Fibroblast of skin of left biceps (primary cell): ENCODE measurements at places on chromosomes 12 and 14.

- DNase-seq = no peak
Observed at GRCh38 chr12:111238075-111238734, 130.7 kb downstream of the PHETA1 start.

GRCh38 chr12:118102070-118102469 lies 1.7 kb downstream of the VSIG10 start:
- DNase-seq = no peak

GRCh38 chr14:103538291-103539055 lies 9.5 kb downstream of the TRMT61A start:
- no peak for DNase-seq

DNA sequence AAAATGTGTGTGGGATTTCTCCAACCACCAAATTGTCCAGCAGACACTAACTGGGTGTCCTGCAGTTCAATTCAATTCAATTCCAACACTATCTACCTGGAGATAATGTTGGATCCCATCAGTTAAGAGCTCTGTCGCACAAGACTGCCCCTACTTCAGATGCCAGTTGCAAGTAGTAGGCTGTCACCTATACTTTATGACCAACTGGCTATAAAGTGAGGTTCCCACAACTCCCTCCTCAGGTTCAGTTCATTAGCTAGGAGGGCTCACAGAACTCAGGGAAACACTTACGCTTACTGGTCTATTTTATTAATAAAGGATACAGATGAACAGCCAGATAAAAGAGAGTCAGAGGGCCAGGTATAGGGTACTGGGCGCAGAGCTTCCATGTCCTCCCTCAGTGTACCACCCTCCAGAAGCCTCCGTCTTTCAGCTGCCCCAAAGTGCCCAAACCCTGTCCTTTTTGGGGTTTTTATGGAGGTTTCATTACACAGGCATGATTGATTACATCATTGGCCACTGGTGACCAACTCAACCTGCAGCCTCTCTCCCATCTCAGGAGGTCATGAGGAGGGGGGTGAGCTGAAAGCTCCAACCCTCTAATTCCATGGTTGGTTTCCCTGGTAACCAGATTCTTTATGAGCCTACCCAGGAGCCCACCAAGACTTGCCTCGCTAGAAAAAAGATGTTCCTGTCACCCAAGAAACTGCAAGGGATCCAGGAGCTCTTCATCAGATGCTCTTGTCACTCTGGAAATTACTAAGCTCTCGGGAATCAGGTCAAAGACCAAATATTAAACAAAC lies 7.5 kb upstream of the SERPINA5 start:
- no peak for DNase-seq

GRCh38 chr12:124758266-124759220 lies 105.1 kb downstream of the SCARB1 start:
- DNase-seq = no peak

DNA sequence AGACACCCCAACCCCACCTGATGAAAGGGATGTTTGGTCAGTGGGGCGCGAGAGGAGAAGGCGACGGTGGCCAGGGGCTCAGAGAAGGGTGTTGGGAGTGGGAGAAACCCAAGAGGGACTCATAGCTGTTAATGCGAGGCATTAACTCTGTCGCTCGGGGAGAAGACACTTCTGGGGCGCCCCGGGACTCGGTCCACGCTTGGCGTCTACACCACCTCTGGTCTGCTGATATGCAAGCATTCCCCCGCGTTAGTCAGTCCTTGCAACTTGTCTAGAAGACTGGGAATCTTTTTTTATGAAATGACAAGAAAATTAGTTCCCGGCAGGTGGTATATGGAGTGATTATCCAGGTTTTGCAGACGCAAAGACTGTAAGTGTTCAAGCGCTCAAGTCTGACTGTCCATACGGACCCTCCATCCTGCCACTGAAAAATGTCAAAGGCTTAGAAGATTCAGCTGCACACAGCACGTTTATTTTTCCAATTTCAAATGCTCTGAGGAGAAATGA lies 360 bp upstream of the SLC35F4 start:
- DNase-seq = no peak

GRCh38 chr12:43336962-43337555 lies 214.9 kb downstream of the ADAMTS20 start:
- no peak for DNase-seq

DNA sequence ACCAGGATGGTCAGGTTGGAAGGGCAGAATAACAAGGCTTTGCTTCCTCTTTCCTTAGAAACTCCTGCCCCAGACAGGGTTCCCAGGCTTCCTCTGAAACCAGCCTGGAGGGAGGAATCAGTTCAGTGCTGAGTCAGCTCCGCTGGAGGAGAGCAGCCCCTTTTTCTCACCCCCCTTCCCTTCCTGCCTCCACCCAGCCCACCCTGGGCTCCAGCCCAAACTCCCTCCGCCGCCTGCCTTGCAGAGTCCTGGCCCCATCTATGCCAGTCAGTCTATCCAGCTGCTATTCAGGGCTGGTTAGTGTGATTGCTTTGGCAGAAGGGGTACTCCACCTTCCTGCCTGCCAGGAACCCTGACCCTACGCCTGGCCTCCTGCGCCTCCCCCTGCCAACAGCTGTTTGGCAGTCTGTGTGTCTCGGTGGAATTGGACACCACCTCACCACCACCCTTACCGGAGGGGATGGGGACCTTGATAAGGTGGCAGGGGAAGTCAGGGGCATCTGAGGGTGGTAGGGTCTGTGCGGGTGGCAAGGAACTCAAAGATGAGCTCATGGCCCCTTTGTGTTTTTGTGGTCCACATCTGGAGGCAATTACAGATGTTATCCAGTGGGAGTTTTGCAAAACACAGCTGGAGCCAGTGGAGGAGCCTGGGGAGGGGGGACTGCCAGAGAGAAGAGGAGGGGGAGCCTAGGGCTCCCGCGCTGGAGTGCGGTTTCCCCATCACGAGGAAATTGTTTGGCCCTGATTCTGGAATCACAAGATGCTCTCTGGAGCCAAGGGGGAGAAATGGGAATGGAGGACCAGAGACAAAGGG lies 12.2 kb downstream of the MMP14 start:
- DNase-seq = peak; percentile 87

- DNase-seq = no peak
Observed at GRCh38 chr12:100555722-100556121, 17.8 kb upstream of the GAS2L3 start.

- DNase-seq = no peak
Observed at GRCh38 chr12:49556391-49557186, 11.4 kb downstream of the MCRS1 start.

GRCh38 chr12:89856431-89856830 lies 147.8 kb upstream of the ATP2B1 start:
- peak; percentile 78 for DNase-seq

- DNase-seq = no peak
Observed at GRCh38 chr14:79426103-79426755, 785.1 kb downstream of the DIO2 start.

GRCh38 chr14:23359722-23360447 lies 5.1 kb downstream of the EFS start:
- DNase-seq = no peak

DNA sequence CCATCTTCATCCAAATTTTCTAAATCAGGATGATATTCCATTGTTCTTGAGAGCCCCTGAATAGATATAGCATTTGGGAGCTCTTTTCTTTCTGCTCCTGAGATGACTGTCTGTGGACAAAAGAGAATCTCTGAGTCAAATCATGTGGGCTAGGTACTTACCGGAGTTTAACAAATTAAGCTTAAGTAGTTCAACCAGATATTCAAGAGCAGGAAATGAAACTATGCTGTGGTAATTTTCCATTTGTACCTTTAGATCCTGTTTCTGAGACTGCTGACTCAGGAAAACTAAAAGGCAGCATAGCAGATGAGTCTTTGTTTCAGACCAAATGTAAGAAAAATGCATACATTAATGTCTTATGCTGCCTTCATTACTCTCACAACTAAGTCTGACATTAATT lies at the start of gene CLEC7A:
Gene CLEC7A, minus strand, starts transcription at position 158 of the 400 bp plus-strand sequence. Its CDS starts 117 bp downstream, at position 41.
- no peak for DNase-seq

DNA sequence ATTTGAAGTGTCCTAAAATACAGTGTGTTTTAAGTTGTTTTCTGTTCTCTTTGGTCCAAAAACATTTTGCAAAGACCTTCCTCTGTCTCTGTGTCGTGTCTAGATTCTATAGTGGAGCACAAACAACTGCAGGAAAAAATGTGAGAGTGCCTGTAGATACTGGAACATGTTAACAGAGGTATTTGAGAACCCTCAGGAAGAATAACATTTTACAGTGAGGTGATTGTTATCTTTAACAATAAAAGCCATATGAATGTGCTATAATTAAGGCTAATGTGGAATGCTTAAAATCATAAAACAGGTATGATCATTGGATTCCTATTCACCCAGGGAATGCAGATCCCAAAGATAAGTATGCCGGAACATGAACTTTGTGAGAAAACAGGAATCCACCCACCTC lies 98.0 kb downstream of the SAMD4A start:
- DNase-seq = no peak

DNA sequence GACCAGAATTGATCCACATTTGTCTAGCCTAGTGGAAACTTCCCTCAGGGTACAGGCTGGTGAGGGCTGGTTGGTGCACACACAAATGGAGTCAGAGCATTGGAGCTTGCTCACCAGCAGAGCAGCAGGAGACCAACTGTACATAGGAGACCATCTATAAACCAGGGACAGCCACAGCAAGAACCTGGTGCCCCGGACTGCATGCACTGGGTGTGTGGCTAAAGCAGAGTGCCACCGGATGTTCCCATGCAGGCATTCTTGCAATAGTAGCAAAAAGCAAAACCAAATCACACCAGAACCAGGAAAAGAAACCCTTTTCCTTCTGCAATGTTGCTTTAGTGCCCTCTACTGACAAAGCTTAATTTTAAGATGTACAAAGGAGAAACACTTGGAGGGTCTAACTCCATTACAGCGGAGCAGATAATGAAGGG lies 136.4 kb downstream of the MDGA2 start:
- no peak for DNase-seq

- DNase-seq = no peak
Observed at GRCh38 chr14:23252006-23252405, 14.3 kb downstream of the RNF212B start.

DNA sequence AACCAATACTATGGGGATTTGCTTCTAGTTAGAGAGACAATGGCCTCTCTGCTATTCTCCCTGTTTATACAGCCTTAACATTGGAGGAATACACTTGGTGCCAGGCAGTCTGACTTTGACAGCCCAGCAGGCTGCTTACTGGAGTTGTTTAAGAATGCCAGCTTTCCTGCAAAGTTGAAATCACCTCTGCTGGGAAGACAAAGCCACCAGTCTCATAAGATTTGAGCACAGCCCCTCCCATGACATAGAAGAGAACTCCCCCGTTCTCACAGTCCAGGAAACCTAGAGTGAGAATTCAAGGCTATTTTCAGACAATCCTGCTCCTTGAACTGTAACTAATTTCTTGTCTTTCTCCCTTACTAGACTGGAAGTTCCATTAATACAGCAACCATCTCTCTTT lies 21.1 kb upstream of the CATSPERB start:
- no peak for DNase-seq

DNA sequence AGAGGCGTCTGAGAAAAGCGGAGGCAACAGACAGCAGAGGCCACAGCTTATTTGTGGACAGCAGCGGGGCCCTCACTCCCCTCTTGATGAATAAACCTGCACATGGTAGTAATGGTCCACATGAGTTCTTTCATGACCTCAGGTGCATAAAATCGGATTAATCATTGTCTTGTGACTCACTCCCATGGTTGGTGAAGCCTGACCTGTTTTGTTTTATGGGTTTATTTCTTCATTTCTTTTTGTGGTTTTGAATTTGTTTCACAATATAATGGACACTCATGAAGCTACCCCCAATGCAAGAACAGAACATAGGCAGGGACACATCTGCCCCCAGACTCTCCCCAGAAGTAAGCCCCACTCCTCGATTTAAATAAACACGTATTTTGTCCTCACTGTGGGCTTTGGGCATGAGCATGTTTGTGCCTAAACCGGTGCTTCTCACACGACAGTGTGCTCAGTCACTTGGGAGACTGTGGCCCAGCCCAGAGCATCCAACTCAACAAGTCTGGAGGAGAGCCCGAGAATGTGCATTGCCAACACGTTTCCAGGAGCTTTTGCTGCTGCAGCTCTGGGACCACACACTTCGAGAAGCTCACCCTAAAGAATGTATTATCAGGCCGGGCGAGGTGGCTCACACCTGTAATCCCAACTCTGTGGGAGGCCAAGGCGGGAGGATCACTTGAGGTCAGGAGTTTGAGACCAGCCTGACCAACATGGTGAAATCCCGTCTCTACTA lies 116.1 kb downstream of the SCARB1 start:
- peak; percentile 75 for DNase-seq

GRCh38 chr14:24362241-24362960 lies 5.6 kb upstream of the NFATC4 start:
- peak; percentile 51 for DNase-seq

DNA sequence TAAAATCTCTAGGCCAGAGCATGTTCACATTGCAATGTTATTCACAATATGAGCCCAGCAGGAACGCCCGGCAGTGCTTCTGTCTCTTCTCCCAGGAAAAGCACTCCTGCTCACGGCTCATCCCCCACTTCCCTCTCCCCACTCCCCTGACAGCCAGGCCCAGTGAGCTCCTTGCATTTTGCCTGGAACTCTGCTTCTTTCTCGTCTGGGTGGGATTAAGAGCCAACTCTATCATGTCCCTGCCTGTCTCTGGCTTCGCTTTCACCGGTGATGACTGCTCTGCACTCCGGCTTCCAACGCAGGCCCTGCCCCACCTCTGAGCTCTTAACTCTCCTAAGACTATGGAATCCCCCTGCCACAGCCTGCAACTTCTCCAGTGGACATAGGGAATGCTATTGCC lies 2.5 kb downstream of the PLEK2 start:
- no peak for DNase-seq

DNA sequence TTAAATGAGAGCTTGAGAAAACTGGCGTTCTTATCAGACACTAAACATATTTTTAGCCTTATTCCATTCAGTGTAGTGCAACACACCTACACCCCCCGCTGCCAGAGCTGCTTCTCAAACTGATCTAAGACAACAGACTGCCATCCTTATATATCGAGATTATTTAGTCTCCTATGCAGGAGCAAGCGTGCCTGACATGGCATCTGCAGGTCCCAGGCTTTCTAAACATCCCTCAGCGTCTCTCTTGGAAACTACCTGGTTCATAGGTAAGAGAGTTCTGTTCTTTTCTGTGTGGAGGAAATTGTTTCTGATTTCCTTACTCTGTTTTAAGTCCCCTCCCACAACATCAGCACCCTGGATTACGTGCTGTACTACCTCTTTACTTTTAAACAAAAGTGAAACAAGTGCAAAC lies 117.1 kb upstream of the PTPRB start:
- DNase-seq = no peak

DNA sequence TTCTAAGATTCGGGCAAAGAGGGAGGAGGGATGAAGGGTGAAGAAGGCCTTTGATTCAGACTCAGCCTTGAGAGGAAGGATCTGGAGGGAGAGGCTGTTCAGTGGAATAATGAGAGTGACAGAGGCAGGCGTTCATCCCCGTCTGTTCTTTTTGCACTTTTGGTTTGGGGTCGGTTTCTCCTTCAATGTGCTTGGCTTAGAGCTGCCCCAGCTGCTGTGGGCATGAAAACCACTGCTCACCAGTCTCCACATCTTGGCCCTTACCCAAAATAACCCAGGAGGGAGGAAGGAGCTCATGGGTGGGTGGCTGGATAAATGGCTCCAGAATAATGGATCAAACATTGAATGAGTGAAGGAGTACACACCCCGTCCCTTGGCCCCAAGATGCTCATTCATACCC lies 261.7 kb upstream of the FKBP4 start:
- no peak for DNase-seq

DNA sequence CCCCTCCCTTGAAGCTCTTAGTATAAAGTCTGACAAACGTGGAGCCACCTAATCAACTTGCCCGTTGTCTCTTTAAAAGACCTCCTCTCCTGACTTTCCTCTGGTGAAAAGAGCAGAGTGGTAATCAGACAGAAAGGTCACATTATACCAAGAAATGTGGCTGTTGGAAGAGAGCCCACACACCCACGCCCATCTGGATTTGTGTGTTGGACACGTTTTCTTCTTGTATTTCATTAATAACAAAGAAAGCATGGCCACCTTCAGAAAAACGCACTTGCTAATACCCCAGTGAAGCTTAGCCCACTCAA lies 41.3 kb downstream of the CCDC60 start:
- DNase-seq = no peak
